ENCODE measurements at places on chromosomes 12 and 14.

- DNase-seq: peak; percentile 75
Observed at GRCh38 chr12:89663577-89664357, 44.9 kb downstream of the ATP2B1 start.

- DNase-seq: peak; percentile 46
Observed at GRCh38 chr14:37819155-37820015, 224.0 kb downstream of the TTC6 start.

DNA sequence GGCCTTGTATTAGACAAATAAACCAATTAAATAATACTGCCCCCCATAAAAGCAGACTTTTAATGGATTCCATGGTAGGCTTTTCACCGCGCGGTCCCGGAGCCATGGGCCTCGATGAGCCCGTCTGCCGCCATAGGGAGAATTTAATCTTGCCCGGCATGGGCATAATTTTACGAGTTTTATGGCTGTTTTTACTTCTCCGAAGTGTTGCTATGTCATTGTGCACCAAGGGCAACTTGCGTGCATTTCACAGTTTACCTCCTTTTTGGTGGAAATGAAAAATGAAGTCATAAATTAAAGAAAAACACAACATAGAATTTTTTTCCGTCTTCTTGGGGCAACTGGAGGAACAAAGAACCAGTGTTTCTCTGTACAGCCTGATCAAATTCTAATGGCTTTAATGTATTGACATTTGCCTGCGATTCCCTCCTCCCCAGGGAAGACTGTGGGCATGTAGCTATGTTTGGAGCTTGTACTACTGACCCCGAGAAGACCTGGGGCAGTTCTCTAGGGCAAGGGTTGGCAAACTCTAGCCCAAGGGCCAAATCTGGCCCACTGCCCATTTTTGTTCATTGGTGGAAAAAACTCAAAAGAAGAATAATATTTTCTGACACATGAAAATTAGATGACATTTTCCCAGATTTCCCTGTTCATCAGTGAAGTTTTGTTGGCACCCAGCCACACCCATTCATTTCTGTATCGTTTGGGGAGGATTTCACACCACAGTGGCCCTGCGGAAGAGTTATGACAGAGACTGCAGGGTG lies 142.7 kb downstream of the CHST11 start:
- DNase-seq: no peak

DNA sequence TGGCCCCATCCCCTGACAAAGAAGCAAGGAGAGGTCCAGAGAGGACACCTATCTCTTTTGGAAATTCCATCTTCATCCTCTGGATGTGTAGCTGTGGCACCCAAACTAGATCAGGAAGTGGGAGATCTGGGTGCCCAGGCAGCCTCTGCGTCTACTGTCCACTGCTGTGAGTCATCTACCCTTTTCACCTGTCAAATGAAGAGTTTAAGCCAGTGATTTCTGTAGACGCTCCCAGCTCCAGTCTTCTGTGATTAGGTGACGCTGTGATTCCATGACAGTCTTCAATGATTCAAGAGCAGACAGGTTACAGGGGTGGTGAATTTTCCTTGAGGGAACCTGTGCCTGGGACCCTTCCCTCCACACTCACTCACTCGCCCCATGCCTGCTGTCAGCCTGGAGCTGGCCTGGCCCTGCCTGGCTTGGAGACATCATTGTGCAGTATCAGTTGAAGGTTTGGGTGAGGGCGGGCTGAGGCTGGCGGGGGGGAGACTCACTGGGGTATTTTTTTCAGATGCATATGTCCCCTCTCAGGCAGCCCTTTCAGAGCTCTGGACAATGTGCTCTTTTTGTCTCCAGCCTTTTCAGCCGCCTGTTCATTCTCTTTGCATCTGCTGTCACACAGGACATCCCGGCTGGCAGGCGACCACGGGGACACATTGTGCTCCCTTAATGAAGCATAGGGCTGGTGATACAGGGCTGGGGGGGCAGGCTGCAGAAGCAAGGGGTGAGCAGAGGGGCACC lies 56.8 kb upstream of the PARP11 start:
- DNase-seq: no peak

GRCh38 chr12:52975820-52976573 lies 27.1 kb downstream of the KRT18 start:
- DNase-seq: peak; percentile 64

DNA sequence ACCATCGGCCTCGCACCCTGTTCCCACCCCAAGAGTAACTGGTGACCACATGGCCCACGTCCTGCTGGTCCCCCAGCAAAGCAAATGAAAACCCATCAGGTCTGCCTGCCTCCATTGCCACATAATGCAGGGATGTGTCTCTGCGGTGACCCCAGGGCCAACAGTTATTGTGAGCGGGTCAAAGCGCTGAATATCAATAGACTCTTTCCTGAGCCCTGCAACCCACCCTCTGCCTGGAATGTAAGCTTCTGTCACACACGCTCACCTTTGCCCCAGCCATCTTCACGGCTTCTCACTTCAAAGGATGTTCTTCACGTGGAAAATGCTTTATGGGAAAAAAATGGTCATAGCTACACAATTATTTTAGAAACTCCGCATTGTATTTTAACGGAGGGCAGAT lies 63.9 kb downstream of the FZD10 start:
- no peak for DNase-seq

Data from M059J (cell line).